LHCN-M2 (cell line): ENCODE measurements at places on chromosomes 11 and 22. TPM values are rescaled to one million over a fixed set of nuclear protein-coding genes. Genes with fewer than 3 reads are reported as not detected.

Gene CD3G
- total RNA-seq, result not detected in 2 replicates

Gene PGA4
- total RNA-seq, result 1.4 and 2.5 TPM in 2 replicates

Gene APOBEC3C
- total RNA-seq, result 13.5 and 14.0 TPM in 2 replicates

Gene MCHR1
- total RNA-seq, result not detected in 2 replicates

Gene TPBGL
- not detected in 2 replicates for total RNA-seq

Gene SLC37A4
- 16.4 and 21.5 TPM in 2 replicates for total RNA-seq

Gene SLC17A6
- total RNA-seq, result not detected in 2 replicates

Gene DDX25
- total RNA-seq, result under 0.01 TPM in 1 of 2 replicates, not detected in the other

Gene MOGAT2
- total RNA-seq, result not detected in 2 replicates

Gene VWA5A
- total RNA-seq, result 6.0 and 9.7 TPM in 2 replicates

Gene ACTN3
- not detected in 2 replicates for total RNA-seq

Gene ADM2
- total RNA-seq, result not detected in 2 replicates

Gene CASP1
- 4.4 and 6.5 TPM in 2 replicates for total RNA-seq

Gene TSSK2
- not detected in 2 replicates for total RNA-seq

Gene PLET1
- total RNA-seq, result not detected in 2 replicates

Gene KCNJ5
- total RNA-seq, result 0.06 and 0.29 TPM in 2 replicates

Gene OR52I1
- not detected in 2 replicates for total RNA-seq

Gene C1QTNF4
- total RNA-seq, result 0.19 TPM in 1 of 2 replicates, not detected in the other

Gene KRTAP5-10
- total RNA-seq, result 0.58 TPM in 1 of 2 replicates, not detected in the other

Gene KRTAP5-11
- not detected in 2 replicates for total RNA-seq

Gene CARD18
- total RNA-seq, result not detected in 2 replicates

Gene PYGM
- not detected in 2 replicates for total RNA-seq

Gene SULT4A1
- total RNA-seq, result 0.06 and 0.13 TPM in 2 replicates

Gene MS4A4E
- not detected in 2 replicates for total RNA-seq

Gene TUBA8
- 0.26 and 0.46 TPM in 2 replicates for total RNA-seq

Gene PEX16
- 28.1 and 29.1 TPM in 2 replicates for total RNA-seq
